HAP-1 (cell line): ENCODE measurements at places on chromosomes 11 and 22.

DNA sequence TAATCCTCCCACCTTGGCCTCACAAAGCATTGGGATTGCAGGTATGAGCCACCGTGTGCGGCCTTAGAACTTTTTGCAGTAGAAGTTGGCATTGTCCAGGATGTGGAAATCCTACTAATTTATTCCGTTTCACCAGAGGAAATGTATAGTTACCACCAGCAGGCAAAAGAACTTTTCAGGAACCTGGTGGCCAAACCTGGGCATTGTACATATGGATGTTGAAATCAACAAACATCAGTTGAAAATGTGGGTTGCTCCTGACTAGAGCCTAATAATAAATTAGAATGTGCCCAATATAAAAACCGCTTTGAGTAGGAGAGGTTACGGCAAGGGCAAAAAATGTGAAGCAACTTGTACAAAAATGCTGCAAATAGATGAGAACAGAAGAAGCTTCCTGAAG, 40.7 kb upstream of the XBP1 start:
- DNase-seq: no peak

- DNase-seq: no peak
Observed at GRCh38 chr11:114314096-114314495, 17.9 kb downstream of the NNMT start.

- no peak for DNase-seq
Observed at GRCh38 chr22:30354644-30355043, 2.0 kb downstream of the SF3A1 start.

GRCh38 chr11:122050021-122050690, 65.9 kb downstream of the BLID start:
- no peak for DNase-seq

DNA sequence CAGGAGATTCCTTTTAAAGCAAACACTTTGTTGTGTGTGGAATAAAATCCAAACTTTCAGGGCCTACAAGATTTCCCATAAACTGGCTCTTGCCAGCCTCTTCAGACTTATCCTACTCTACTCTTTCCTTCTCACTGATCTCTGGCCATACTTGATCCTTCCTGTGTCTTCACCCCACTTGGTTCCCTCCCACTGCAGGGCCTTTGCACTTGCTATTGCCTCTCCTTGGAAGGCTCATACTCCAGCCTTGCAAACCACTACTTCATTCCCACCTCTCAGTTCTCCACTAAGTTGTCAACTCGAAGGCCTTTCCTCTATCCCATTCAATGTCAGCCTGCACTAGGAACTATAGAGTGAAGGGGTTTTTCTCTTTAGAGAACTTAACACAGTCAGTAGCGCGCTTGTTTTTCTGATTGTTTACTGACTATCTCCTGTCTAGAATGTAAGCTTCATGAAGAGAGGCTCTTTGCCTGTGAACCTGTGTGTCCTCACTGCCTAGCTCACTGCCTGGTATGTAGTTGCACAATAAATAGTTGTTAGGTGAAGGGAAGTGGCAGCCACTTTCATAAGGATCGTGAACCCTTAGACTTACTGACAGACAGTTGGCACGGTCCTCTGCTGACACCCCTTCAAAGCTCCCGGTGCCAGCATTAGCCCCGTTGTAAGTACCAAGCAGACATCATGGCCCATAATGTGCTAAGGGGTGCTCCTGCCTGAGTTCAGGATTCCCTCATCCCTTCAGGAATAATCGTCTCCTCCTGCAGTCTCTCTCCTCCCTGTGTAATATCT, 833 bp upstream of the ME3 start:
- DNase-seq: no peak

DNA sequence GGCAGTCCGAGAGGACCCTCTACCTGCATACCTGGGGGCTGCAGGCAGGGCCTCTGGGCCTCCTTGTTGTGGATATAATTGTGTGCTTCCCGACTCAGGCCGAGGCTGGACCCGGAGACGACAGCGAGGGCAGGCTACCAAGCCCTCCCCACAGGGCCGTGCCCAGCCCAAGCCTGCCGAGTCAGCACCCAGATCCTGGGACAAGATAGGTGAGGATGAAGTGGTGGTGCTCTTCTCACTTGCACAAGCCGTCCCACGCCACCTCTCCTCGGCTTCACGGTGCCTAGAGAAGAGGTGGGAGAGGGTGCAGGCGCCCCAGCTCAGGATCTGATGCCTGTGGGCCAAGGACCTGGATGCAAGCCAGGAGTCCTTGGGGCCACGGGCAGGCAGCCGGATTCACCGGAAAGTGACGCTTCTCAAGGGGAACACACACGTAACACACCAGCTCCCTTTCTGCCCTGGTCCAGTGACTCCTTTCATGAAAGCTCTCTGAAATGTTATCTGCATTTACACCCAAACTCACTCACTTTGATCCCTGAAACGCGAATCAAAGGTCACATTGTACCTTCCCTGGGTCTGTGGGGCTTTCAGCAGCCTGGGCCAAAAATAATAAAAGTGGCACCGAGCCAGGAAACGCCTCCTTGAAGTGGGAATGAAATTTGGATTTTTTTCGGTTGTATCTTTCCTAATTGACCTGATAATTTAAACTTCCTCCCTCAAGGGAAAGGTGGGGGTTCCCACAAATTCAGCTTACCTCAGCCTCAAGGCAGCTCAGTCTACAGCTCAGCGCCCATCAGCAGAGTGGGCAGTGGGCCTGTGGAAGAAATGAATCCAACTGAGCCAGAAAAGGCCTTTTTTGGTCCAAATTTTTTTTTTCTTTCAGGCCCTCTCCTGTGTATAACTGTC, 1.1 kb upstream of the GNB1L start:
- peak; percentile 74 for DNase-seq

- DNase-seq: no peak
Observed at GRCh38 chr11:83655976-83656375, 369.8 kb upstream of the CCDC90B start.

- DNase-seq: no peak
Observed at GRCh38 chr11:1083621-1084551, 9.2 kb downstream of the MUC2 start.

DNA sequence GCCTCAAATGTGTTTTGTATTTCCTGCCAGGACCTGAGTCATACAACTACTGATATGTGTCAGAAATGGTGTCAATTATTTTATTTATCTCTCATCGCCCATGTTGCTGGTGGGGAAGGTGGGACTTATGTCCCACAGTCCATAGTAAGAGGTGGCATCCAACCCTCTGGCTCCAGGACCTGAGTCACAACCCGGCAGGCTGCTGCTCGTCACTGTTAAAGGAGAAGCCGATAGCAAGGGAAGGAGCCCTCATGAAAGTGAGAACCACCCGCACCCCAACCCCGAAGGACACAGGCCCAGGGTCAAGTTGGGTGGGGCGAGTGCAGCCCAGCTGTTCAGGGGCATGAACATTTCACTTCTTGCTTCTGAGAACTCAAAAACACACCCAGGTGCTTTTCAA, 33.1 kb upstream of the TP53I11 start:
- no peak for DNase-seq

DNA sequence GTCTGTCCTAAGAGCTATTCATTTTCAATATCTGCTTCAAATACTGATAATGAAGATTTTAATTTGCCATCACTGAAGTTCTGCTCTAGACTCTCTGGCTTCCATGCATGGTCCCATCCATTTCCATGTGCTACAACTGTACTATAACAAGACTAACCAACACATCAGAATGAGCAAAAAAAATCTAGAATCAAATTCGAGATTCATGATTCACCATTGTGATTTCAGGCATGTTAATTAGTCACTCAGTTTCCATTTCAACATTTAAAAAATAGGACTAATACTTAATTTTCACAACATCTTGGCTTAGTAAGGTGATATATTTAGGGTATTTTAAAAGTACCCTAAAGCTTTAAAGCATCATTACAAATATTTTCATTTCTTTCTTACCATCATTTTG, 22.8 kb downstream of the PICALM start:
- no peak for DNase-seq
